ENCODE measurements at places on chromosomes 12 and 14.

- no peak for DNase-seq
Measured at GRCh38 chr12:13223179-13223804, 26.8 kb downstream of the EMP1 start.

GRCh38 chr12:57592551-57593165 lies 1.7 kb downstream of the PIP4K2C start:
- DNase-seq, result no peak

- no peak for DNase-seq
Measured at GRCh38 chr14:70257526-70257925, 68.8 kb upstream of the SLC8A3 start.

GRCh38 chr12:62915204-62915529 lies 19.8 kb downstream of the PPM1H start:
- no peak for DNase-seq

GRCh38 chr12:103114296-103115055 lies 157.0 kb downstream of the ASCL1 start:
- no peak for DNase-seq

- no peak for DNase-seq
Measured at GRCh38 chr14:67644428-67644827, 24.7 kb downstream of the ARG2 start.

Data from stimulated activated CD4-positive, alpha-beta T cell treated with anti-CD3 and anti-CD28 coated beads, Interleukin-12 subunit alpha, Interleukin-12 subunit beta, amount 100 ng/mL, for 4 hours (primary cell).